Fibroblast of mammary gland (primary cell): ENCODE measurements at places on chromosomes 3 and 15.
A peak's percentile ranks its signal among the peaks of the same experiment; 100 is the strongest.

- no peak for DNase-seq
These were observed 309.6 kb upstream of the SEMA6D start for GRCh38 chr15:47407692-47408091.

GRCh38 chr3:195060531-195061291 is 210.2 kb downstream of the XXYLT1 start:
- no peak for DNase-seq

GRCh38 chr3:79310016-79310415 is 457.8 kb downstream of the ROBO1 start:
- DNase-seq, result no peak

GRCh38 chr3:17800232-17800631 is 57.8 kb upstream of the TBC1D5 start:
- DNase-seq, result peak; percentile 4

DNA sequence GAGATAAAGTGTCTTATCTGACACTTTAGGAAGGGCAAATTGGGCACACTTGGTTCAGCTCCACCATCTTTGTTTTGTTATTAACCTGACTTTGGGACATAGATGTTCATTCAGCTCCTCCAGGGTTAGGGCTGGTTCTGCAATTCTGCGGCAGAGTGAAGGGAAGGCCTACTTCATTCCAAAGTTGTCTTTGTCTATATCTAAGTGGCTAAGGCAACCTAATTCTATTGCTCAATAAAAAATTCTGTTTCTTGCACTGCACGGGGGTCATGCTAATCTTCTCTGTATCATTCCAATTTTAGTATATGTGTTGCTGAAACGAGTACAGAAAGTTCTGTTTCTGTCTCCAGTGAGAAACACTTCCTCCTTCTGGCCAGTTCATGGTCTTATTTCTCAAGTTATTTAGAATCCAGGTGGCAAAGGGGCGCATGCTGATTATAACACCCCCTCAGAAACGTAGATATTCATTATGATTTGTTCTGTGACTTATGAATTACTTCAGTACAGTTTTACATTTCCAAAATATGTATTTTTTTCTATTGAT is 53.5 kb downstream of the PFN2 start:
- no peak for DNase-seq

GRCh38 chr15:39668457-39668856 is 87.6 kb downstream of the THBS1 start:
- no peak for DNase-seq

- no peak for DNase-seq
These were observed 54.3 kb downstream of the SMAD6 start for GRCh38 chr15:66756295-66756694.

- DNase-seq, result no peak
These were observed 1.1 kb downstream of the TNNC1 start for GRCh38 chr3:52452570-52453221.

DNA sequence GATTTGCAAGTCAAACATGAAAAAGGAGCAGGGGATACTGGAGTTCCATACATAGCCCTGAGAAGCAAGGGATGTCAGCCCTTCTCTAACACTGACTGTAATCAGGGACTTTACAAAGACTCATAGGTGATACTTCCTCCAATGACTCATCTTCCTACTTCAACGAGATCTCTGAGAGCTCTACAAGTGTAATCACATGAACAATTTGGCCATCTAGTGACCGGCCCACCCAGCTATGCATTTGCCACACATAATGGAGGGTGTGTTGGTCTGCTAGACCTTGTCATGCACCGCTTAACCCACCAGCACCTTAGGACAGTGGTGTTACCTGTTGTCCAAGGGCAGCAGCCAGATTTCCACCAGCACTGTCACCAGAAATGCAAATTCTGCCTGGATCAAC is 75.3 kb downstream of the NCEH1 start:
- peak; percentile 17 for DNase-seq

DNA sequence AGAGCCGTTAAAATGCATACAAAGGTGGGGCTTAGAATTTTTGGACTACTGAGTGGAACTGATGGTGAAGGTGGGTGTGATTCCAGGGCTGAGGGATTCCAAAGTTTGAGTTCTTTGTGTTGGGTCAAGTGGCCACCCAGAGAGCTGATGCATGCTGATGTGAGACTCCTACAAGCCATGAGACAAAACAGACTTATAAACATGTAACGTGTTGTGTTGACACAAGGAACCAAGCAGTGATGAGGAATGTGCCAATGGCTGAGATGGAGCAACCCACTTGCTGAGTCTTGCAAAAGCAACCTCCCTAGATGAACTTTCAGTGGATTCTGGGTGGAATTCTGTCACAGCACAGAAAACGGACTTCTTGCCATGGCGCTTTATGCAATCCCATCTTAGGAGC is 289.0 kb downstream of the TLE3 start:
- DNase-seq, result no peak

- DNase-seq, result peak; percentile 72
These were observed 404.4 kb upstream of the MDFIC2 start for GRCh38 chr3:70716832-70717231.

DNA sequence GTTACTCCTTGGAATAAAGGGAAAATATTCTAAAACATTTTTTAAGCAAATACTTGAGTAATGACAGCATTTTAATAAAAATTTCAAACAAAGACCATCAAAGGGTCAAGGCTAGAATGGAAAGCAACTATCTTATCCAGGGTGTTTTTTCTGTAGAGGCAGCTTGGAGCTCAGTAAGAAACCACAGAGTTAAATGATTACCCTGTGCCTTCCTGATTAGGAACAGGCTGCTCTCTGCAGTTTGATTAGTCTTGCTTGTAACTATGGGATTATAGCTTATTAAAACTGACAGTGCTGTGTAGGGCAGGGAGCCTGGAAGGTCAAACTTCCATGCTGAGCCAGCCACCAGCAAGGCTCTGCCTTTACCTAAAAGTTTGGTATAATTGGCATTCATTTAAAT is 33.1 kb downstream of the QTRT2 start:
- DNase-seq, result no peak

- DNase-seq, result no peak
These were observed 63.6 kb downstream of the NIPA2 start for GRCh38 chr15:22902046-22902445.

DNA sequence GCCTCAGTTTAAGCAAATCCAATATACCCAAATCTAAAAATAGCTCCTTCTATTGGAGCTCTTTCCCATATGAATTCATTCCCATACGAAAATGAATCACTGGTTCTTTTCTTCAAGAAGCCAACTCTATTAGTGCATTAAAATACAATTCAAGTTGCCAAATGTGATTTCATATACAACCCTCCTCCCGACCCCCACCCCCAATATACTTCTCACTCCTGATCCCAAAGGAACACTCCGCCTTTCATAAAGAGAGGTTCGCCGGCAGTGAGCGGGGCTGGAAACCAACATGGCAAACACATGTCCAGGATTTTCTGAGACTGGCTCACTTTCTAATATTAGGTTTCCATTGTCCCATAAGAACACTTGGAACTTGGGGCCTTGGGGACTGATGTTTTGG is 48.5 kb downstream of the MAGEF1 start:
- no peak for DNase-seq

DNA sequence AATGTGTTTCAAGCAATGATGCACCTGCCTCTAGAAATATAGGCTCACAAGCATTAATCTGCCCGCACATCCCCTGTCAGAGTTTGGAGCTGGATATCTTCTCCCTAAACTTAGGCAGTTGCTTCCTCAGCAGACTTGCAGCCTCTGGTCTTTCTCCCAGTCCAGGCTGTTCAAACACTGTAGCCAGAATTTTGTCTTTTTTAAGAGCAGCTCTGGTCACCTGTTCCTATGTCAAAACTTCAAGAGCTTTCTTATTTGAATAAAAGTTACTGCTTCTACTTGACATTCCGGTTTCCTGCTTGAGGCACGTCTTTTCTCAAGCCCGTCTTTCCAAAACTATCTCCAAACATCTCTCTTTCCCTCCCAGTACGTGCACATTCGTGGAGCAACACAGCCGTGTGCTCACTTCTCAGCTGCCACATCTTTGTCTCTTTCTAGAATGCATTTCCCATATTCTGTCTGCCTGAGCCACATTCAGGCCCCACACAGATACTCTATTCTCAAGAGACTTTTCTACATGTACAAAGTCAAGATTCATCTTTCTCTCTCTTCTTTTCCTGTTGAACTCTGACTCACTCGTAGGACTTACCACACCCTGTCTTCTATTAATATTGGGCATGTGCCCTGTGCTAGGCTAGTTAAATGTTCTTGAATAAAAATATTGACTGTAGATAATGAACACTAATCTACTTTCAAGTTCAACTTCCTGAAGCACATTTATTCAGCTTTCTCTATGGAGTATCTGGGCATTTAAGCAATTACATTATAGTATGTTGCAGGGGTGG is 307.7 kb upstream of the SOX2 start:
- DNase-seq, result peak; percentile 4
